Activated naive CD8-positive, alpha-beta T cell treated with anti-CD3 and anti-CD28 coated beads, Interleukin-2, amount 10 ng/mL, durations not matched to agents 7 days and 5 days (primary cell): ENCODE measurements at places on chromosomes 3 and 15. TPM values are rescaled to one million over a fixed set of nuclear protein-coding genes. Genes with fewer than 3 reads are reported as not detected.

DNA sequence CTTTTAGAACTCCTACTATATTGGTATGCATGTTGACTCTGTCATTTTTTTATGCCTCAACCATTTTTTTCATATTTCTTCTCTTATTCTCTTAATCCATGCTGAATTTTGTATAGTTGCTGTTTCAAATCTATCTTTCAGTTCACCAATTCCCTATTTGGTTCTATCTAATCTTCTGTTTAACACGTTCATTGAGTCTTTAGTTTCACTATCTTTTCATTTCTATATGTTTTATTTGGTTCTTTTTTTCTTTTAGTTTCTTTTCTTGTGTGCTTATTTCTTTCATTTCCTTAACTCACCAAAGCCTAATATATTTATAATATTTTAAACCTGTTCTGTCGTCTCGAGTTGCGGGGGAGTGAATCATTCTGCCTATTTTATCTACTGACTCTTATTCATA is 8.0 kb downstream of the AQP9 start:
- H3K27ac ChIP-seq = no peak overlapping the region
- peaks cover 15% of the 10 kb centered on the region for H3K27me3 ChIP-seq
- no peaks in the 10 kb centered on the region for H3K36me3 ChIP-seq
- H3K4me3 ChIP-seq = no peak overlapping the region

DNA sequence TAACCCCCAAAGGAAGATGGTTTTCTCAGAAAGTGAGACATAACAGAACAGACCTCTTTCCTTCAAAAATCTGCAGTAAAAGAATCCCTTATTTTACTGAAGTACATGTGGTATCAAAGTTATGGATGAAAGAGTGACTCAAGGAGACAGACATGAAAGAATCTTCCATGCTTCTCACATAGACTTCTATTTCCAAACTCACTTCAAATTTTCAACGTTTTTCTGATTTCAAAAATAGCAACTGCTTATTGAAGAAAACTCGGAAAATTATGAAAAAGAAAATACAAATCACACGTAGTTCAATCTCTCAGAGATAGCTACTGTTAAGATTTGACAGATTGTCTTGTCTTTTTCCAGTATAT is 39.8 kb upstream of the TRA2B start:
- peaks cover 9% of the 10 kb centered on the region for H3K4me1 ChIP-seq
- H3K27me3 ChIP-seq = peaks cover 16% of the 10 kb centered on the region
- DNase-seq = no peak
- no peaks in the 10 kb centered on the region for H3K36me3 ChIP-seq
- H3K4me3 ChIP-seq = peak overlapping the region; percentile 50

GRCh38 chr3:148971401-148972163 is 19.8 kb upstream of the GYG1 start:
- H3K27ac ChIP-seq = no peak overlapping the region
- H3K4me1 ChIP-seq = peaks cover 3% of the 10 kb centered on the region
- H3K4me3 ChIP-seq = no peak overlapping the region
- H3K27me3 ChIP-seq = peaks cover 10% of the 10 kb centered on the region

- H3K36me3 ChIP-seq = peaks cover 2% of the 10 kb centered on the region
- peaks cover 32% of the 10 kb centered on the region for H3K4me1 ChIP-seq
- no peak for DNase-seq
Measured at GRCh38 chr15:40785814-40786213, 16.0 kb downstream of the C15orf62 start.

DNA sequence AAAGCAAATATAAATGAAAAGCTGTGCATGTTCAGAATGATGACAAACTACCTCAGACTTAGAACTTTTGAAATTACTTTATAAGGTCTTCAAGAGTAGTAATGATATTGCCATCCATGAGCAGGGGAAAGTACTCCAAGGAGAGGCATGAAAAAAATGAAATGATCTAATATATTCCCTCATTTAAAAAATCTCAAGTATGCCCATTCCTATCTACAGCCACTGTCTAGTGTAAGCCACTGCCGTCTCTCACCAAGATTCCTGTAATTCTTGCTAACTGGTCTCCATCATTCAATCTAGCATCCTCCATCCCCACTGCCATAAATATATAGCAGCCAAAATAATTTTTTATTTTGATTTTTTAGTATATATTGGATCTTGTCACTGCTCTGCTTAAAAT is 258.8 kb downstream of the PLOD2 start:
- no peaks in the 10 kb centered on the region for H3K27me3 ChIP-seq
- H3K4me3 ChIP-seq = no peak overlapping the region
- no peaks in the 10 kb centered on the region for H3K36me3 ChIP-seq

GRCh38 chr15:92471288-92471687 is 77.6 kb downstream of the ST8SIA2 start:
- no peaks in the 10 kb centered on the region for H3K36me3 ChIP-seq
- no peaks in the 10 kb centered on the region for H3K4me1 ChIP-seq
- H3K27ac ChIP-seq = no peak overlapping the region
- H3K27me3 ChIP-seq = no peaks in the 10 kb centered on the region

DNA sequence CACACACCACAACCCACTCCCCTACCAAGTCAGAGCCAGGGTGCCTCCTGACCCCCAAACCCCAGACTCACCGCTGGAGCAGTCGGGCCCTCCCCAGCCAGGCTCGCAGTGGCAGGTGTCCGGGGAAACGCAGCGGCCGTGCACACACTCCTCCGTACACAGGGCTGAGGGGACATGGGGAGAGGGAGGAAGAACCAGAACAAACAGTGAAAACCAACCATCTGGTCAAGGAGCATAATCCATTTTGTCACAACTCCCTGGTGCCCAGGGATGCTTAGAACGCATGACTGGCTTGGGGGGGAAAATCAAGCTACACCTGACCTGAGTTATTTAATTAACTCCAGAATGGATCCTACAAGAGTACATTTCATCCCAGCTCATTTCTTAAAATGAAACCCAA is 159.2 kb downstream of the MEGF11 start:
- H3K27ac ChIP-seq = no peak overlapping the region
- no peaks in the 10 kb centered on the region for H3K4me1 ChIP-seq
- DNase-seq = no peak

GRCh38 chr3:148992027-148992634 is 791 bp downstream of the GYG1 start:
- peak overlapping the region; percentile 83 for H3K4me3 ChIP-seq
- H3K27me3 ChIP-seq = no peaks in the 10 kb centered on the region
- no peak for DNase-seq

DNA sequence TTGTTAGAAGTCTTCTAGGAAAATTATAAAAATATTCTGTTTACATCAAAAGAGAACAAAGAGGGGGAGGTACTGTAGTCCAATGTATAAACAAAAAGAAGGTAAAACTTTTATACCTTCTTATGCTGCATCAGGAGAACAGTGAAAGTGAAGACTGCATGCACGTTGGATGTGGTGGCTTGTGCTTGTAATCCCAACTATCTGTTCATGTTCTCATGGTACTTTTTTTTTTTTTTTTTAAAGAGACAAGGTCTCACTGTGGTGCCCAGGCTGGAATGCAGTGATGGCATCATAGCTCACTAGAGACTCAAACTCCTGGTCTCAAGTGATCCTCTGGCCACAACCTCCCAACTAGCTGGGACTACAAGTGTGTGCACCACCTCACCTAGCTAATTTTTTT is 4.2 kb downstream of the SEC62 start:
- H3K4me3 ChIP-seq = no peak overlapping the region
- peaks cover 25% of the 10 kb centered on the region for H3K36me3 ChIP-seq
- no peak overlapping the region for H3K27ac ChIP-seq
- H3K4me1 ChIP-seq = peaks cover 44% of the 10 kb centered on the region
- no peaks in the 10 kb centered on the region for H3K27me3 ChIP-seq
- DNase-seq = no peak

DNA sequence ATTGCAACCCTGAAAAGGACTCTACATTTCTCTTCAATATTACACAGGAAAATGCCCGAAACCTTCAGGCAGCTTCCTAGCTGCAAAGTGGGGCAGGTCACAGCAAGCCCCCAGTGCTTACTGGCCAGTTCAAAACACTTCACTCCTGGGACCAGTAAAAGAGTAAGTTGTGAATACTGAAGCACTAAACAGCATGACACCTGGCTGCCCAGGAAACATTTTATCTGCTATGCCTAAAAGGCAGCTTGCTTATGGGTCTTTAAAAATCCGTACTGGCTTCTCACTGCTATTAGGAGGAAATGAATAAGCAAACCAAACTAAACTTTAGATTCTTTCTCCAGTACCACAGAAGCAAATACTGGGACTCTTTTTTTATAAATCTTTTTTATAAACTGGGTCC is 457.9 kb upstream of the ALCAM start:
- no peak overlapping the region for H3K4me3 ChIP-seq
- H3K27me3 ChIP-seq = no peaks in the 10 kb centered on the region
- H3K4me1 ChIP-seq = no peaks in the 10 kb centered on the region
- no peaks in the 10 kb centered on the region for H3K36me3 ChIP-seq

- no peak overlapping the region for H3K4me3 ChIP-seq
- no peak overlapping the region for H3K27ac ChIP-seq
- no peak for DNase-seq
- no peaks in the 10 kb centered on the region for H3K36me3 ChIP-seq
Measured at GRCh38 chr3:104629038-104629437, 737.7 kb upstream of the ALCAM start.

DNA sequence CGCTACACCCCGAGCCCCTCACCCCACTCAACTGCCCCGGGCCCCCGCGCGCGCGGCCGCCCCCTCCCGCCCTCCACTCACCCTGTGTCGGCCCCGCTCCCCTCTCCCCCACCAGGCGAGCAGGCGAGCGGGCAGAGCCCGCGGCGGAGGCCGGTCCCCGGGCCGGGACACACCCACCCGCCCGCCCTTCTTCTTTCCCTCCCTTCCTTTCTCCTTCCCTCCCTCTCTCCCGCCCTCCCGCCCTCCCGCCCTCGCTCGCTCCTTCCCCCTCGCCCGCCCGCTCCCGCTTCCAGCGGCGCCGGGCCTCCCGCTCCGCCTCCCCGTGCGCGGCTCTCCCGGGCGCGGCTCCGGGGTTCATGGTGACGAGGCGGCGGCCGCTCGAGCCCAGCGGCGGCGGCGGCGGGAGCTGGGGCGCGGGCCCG is at the start of gene CTDSPL:
CTDSPL (plus strand) TSS at position 261 of the 422 bp plus-strand sequence. CDS start 320 bp downstream, outside the sequence.
- peak within 1 kb of the TSS; percentile 19 for H3K27ac ChIP-seq
- DNase-seq = peak; percentile 45
- no peaks in the 10 kb centered on the region for H3K36me3 ChIP-seq
- H3K27me3 ChIP-seq = peaks cover 58% of the 10 kb centered on the region
- peaks cover 12% of the 10 kb centered on the region for H3K4me1 ChIP-seq

DNA sequence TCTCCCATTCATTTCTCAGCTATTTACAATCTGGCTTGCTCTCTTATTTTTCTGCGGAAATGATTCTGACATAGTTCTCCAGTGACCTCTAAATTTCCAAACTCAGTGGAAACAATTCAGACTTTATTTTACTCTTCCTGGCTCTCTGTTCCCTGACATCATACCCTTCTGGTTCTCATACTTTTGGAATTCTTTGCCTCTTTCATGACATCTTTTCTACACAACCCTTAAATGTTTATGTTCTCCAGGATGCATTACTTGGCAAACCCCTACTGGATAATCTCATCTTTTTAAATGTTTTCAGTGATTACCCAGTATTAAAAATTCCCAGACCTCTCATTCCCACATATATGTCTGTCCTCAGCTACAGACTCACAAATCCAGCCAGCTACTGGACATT is 23.9 kb upstream of the PLSCR4 start:
- H3K4me1 ChIP-seq = no peaks in the 10 kb centered on the region
- H3K4me3 ChIP-seq = no peak overlapping the region

DNA sequence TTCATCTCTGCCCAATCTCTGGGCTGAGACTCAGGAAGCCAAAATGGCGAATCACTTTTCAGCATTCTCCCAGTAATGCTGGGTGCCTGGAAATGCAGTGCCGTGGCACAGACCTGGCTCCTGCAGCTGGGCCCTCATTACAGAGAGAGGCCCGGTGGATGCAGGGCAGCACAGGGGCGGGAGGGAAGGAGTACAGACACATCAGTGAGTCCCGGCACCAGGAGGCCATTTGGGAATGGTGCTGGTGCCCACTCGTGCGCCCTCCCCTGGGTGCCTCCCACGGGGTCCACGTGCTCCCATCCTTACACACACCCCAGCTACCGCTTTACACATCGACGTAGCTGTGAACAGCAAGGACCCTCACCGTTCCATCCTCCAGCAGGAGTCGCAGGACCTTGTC is 13.2 kb downstream of the MYO5C start:
- H3K27me3 ChIP-seq = peaks cover 20% of the 10 kb centered on the region
- no peaks in the 10 kb centered on the region for H3K4me1 ChIP-seq
- no peak overlapping the region for H3K4me3 ChIP-seq
- no peak overlapping the region for H3K27ac ChIP-seq

DNA sequence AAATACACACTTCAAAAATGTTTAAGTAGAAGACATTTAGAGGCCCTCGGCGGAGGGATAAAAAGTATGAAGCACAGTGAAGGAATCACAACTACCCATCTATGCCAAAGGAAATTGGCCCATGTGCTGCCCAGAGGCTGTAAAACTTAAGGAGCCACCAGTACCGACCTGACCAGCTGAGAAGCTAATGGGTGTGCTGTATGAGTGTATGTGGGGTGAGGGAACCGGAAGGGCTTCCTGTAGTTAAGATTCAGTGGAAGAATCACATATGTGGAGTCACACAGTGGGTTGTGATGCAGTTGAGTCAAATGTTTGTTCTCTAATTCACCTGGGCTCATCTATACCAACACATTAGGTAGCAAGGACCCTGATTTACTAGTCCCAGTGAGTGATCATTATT is 516.0 kb upstream of the IL12A start:
- H3K36me3 ChIP-seq = no peaks in the 10 kb centered on the region
- no peak overlapping the region for H3K27ac ChIP-seq
- DNase-seq = no peak
- H3K4me1 ChIP-seq = no peaks in the 10 kb centered on the region
- no peak overlapping the region for H3K4me3 ChIP-seq

GRCh38 chr15:88509964-88510363 is 36.5 kb downstream of the DET1 start:
- DNase-seq = no peak
- no peak overlapping the region for H3K27ac ChIP-seq
- no peak overlapping the region for H3K4me3 ChIP-seq
- peaks cover 15% of the 10 kb centered on the region for H3K36me3 ChIP-seq
- peaks cover 8% of the 10 kb centered on the region for H3K4me1 ChIP-seq

Gene GRK7
- not detected for total RNA-seq

Gene HGD
- total RNA-seq = 2.0 TPM

Gene PLIN1
- 0.61 TPM for total RNA-seq

Gene SPINK8
- not detected for total RNA-seq

Gene SERINC4
- total RNA-seq = 0.14 TPM

Gene AMOTL2
- not detected for total RNA-seq

Gene CLDN18
- total RNA-seq = not detected

Gene DAZL
- total RNA-seq = not detected

Gene KBTBD12
- total RNA-seq = not detected
